Activated T-cell treated with anti-CD3 and anti-CD28 coated beads, Interleukin-2, amount 50 U/mL, for 4 hours (primary cell): ENCODE measurements at places on chromosomes 6 and 20. TPM values are rescaled to one million over a fixed set of nuclear protein-coding genes. Genes with fewer than 3 reads are reported as not detected.
A peak's percentile ranks its signal among the peaks of the same experiment; 100 is the strongest.

DNA sequence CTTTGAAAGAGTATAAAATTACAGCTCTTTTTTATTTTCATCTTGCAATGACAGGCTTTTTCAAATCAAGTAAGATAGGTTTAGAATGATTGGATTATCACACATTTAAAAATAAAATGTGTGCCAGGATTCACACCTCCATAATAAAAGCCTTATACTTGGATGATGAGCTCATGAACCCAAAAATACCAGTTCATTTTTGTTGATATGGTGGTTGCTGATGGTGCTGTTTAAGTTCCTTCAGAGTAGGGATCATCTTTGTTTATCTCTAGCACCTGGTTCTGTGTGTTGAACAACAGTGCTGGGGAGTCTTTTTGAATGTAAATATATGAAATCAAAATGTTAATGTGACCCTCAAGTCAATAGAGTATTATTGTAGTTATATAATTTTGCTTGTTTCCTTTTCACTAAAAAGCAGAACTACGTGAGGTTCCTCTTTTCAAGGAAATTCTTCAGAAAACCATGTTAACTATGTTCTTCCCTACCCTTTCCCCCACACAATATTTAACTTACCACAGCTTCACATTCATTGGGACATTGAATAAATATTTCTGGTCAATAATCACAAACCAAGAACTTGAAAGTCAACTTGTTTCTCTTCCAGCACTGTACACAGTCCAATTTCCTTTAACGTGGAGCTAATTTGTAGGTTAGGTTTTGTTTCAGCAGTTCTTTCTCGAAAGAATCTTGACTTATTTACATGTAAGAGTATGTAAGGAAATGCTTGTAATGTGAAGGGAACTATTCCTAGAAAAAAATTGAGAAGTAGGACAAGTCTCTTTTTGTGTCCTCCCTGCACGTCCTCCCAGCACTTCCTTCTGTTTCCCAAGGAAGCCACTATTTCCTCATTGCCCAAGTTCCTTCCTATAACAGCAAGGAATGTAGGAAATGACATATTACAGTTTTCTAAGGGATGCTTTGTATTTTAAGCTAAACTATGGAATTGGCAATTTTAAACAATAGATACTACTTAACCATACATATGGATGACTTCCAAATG is 945.9 kb upstream of the CITED2 start:
- no peak for DNase-seq

DNA sequence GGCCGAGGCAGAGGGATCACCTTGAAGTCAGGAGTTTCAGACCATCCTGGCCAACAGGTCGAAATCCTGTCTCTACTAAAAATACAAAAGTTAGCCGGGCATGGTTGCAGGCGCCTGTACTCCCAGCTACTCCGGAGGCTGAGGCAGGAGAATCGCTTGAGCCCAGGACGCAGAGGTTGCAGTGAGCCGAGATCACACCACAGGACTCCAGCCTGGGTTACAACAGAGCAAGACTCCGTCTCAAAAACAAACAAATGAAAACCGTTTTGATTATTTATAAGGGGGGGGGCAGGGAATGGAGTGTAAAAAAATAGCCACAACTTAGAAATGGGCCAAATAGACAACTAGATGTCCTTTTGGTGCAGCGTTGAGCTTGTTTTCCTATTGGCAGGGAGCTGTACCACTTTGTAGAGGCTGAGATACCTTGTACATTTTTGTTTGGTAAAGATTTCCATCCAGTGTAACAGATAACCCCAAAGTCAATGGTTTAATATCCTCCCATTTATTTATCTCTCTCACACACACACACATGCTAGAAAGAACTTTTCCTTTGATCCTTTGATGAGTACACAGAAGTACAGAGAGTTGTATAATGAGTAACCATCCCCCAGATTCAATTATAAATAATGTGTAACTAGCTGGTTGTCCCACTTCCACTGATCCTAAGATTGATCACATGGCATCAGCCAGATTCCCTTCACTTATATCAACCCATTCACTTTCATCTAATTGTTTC is 477.5 kb downstream of the PRKN start:
- no peak for DNase-seq

- DNase-seq, result no peak
Measured at GRCh38 chr20:3716195-3716834, 3.9 kb upstream of the SIGLEC1 start.

- no peak for DNase-seq
Measured at GRCh38 chr6:4355241-4355640, 219.9 kb upstream of the ECI2 start.

- no peak for DNase-seq
Measured at GRCh38 chr6:13327691-13328075, 654 bp downstream of the TBC1D7 start.

Gene AVP
- not detected for total RNA-seq

Gene TNNC2
- not detected for total RNA-seq

DNA sequence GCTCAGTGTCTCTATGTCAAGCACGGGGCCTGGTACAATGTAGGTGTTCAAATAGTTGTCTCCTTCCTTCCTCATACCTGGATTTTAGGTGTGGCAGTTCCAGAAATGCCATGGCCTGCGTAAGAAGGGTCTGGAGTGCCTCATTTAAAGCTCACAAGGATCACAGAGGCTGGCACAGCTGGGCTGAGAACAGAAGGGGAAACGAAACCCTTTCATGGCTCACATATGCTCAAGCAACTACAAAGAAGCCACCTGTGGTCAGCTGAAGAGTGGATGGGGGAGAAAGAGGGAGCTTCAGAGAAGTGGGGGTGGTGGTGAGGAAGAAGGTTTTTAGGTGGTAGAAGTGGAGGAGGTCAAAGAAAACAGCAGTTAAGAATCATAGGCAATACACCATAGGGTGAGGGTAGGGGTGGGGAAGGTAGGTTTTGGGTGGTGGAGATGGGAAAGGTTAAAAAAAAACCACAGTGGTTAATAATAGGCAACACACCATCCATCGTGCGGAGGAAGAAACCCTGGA is 17.0 kb upstream of the TOP1 start:
- DNase-seq, result no peak

Gene HIVEP2
- 36.3 TPM for total RNA-seq

GRCh38 chr6:127119102-127120022 is 891 bp downstream of the RSPO3 start:
- DNase-seq, result no peak

GRCh38 chr6:137933696-137934095 is 66.6 kb downstream of the TNFAIP3 start:
- DNase-seq, result no peak

DNA sequence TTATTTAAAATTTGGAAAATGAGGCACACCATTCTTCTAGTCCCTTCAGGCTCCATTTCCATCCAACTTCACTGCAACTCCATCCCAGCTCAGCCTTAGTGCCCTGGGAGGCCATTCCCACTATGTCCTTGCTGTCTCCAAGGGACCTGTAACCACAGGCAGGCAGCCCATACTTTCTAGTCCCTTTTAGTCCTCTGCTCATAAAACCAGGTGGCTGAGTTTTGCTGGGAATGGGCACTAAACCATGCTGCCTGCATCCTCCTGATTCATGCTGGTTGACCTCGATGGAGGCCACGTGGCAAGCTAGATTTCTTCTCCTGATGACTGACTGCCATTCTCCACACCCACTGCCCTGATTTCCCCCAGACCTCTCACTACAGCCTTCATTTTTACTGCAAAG is 27.5 kb upstream of the MYMX start:
- DNase-seq, result no peak

GRCh38 chr20:63742381-63743024 is 2.9 kb downstream of the SLC2A4RG start:
- DNase-seq, result no peak

GRCh38 chr6:157033428-157034140 is 256.4 kb downstream of the ARID1B start:
- DNase-seq, result no peak

DNA sequence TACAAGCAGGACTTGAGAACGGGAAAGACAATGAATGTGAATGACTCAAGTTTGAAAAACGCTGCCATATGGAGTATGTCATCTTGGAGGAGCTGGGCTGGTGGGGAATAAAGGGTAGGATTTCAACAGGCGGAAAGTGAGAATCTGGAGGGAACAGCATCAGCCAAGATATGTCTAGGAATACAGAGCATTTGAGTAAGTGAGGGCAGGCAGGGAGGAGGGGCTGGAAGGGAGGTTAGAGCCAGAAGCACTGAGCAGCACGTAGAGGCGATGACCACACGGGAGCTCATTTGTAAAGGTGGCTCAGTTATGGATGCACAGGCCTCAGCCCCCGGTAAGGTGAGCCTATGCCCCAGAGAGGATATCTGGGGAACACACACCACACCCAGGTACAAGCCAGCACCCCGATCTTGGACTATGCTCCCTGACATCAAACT is 115.1 kb downstream of the ZMYND8 start:
- no peak for DNase-seq

GRCh38 chr6:26012061-26012460 is 49.5 kb downstream of the TRIM38 start:
- no peak for DNase-seq

GRCh38 chr6:136236466-136237293 is 13.4 kb downstream of the MTFR2 start:
- no peak for DNase-seq

- DNase-seq, result no peak
Measured at GRCh38 chr6:130781557-130781956, 45.6 kb upstream of the SMLR1 start.

DNA sequence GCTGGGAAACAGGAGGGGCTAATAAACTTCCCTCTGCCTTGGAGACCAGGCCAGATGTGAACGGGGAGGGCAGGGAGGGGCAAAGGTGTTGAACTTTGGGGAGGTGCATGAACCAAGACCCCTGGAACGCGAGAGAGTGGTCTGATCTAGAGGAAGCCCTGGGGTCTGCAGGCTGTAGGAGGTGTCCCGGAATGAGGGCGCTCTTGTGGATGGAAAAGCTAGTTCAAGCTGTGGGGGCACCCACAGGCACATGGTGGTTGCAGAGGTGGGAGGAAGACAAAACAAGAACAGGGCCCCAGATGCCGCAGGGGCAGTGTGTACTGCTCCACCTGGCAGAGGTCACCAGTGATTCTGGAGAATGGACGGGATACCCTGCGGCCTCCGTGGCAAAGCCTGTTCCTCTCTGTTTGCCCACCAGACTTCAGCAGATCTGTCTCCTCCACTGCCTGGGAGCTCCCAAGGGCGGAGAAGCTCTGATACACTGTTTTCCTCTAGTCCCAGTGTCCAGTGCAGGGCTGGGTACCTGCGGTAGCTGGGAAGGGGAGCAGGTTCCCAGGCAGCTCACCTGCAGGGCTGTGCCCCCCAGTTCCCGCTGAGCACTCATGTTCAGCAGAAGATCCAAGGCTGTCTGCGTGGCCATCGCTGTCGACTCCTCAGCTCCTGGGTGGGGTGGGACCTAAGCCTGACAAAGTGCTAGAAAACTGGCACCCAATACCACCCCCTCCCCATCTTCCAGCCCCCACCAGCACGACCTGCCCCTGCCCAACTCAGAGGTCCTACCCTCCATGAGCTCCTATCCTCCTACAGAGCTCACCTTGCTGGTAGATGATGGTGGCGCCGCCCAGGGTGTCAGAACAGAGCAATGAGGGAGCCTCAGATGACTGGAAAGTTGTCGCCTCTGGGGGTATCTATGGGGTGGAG is 14.7 kb downstream of the ZNF335 start:
- no peak for DNase-seq

- no peak for DNase-seq
Measured at GRCh38 chr6:134956676-134957075, 6.8 kb upstream of the ALDH8A1 start.

Gene E2F1
- total RNA-seq, result 60.2 TPM

GRCh38 chr6:158220786-158221442 is 52.8 kb downstream of the GTF2H5 start:
- peak; percentile 68 for DNase-seq

- no peak for DNase-seq
Measured at GRCh38 chr20:38270869-38271605, 10.5 kb upstream of the KIAA1755 start.

Gene CD24
- total RNA-seq, result 1.7 TPM

DNA sequence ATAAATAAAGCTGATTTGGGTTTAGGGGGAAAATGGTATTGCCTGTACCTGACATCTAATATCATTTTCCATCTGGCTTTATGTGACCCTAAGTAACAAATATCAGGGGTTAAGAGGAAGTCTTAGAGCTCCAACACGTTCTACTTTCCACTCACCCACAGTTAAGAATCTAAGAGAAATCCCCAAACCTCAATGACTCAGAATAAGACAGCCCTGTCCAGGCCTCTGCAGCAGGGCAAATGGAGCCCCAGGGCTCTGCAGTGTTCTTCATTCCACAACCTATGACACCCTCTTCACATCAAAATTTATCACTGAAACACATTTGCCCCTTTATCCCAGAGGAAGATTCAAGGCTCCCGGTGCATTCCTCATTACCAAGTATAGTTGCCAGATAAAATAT is 20.3 kb upstream of the TENT5A start:
- no peak for DNase-seq

GRCh38 chr6:74044417-74045096 is 348.6 kb downstream of the CD109 start:
- no peak for DNase-seq

Gene CGAS
- 29.6 TPM for total RNA-seq

GRCh38 chr6:166957087-166957804 is 896 bp upstream of the RNASET2 start:
- peak; percentile 29 for DNase-seq

DNA sequence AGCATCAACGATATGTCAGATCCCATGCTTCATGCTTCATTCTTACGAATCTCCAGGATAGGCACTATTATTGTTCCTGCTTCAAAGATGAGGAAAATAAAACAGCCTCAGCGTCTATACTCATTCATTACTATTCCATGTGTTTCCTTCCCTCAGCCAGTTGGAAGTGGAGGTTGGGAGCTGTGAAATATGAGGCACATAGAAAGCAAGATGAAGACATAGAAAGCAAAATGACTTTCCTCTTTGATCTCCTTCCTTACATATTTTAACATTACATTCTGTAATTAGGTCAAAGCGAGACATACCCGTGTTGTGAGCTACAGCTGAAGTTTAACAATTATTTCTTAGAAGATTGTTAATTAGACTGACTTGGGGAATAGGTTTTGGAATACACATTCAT is 125.4 kb downstream of the FYN start:
- no peak for DNase-seq

Gene TMEM170B
- total RNA-seq, result 1.6 TPM

- DNase-seq, result no peak
Measured at GRCh38 chr20:4192378-4193068, 177.2 kb upstream of the RNF24 start.

Gene MUCL3
- not detected for total RNA-seq
